ENCODE measurements at places on chromosomes 7 and 10. TPM values are rescaled to one million over a fixed set of nuclear protein-coding genes. Genes with fewer than 3 reads are reported as not detected.

PAX2 gene
- not detected for total RNA-seq

PNLIPRP1 gene
- total RNA-seq, result not detected

DYDC2 gene
- not detected for total RNA-seq

TMEM176A gene
- under 0.01 TPM for total RNA-seq

PDE1C gene
- 53.9 TPM for total RNA-seq

GATA3 gene
- 0.08 TPM for total RNA-seq

RADIL gene
- 0.38 TPM for total RNA-seq

ACSM6 gene
- total RNA-seq, result not detected

CYP26A1 gene
- total RNA-seq, result 0.08 TPM

ARMC3 gene
- not detected for total RNA-seq

ATRNL1 gene
- 0.23 TPM for total RNA-seq

C10orf62 gene
- 0.08 TPM for total RNA-seq

ETV1 gene
- total RNA-seq, result 8.0 TPM

CTBP2 gene
- total RNA-seq, result 73.5 TPM

ASIC3 gene
- total RNA-seq, result not detected

Data from smooth muscle cell of the coronary artery (primary cell).